ENCODE measurements at places on chromosomes 1 and 21.

DNA sequence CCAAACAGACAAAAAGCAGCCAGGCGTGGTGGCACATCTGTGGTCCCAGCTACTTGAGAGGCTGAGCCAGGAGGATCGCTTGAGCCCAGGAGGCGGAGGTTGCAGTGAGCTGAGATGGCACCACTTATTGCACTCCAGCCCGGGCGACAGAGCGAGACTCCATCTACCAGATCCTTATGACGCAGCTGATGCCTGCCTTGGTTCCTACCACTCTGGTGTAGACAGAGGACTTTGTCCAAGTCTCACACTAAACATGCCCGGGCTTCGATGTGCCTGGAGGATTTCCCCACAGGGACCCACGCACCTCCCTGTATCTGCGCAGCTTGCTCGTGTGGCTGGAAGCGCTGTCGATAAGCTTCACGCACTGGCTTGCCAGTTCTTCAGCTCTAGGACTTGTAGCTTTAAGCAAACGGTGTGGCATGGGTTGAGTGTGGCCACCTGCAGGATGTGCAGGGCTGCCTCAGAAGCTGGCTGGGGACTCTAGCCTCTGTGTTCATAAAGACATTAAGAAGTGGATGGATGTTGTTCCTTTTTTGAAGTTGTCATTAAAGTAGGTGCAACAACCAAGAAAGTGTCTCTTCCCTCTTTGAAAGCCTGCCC, 4.8 kb downstream of the TPRG1L start:
- DNase-seq: no peak

DNA sequence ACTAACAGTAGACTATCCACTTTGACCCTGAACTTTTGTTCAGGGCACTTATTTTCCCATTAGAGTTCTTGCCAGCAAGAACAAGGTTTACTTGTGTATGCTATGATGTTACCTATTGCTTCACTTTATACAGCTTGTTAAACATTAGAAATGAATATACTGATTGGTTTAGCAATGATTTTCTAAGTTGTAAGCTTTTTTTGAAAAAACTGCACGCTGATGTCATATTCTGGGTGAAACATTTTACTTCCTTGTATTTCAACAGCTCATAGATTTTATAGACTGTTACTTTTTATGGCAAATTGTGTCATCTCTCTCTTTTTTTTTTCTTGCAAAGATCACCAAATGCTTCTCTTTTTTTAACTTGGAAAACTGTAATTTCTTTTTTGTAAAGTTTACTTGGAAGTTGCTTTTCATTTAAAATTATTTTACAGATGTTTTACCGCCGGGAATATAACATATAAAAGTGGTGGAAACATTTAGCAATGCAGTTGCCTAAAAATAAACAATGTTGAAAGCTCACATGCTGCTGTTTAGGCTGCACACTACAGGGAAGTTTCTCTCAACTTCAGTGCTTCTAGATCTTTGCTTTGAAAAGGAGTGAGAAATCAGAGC, 215.3 kb upstream of the NFIA start:
- DNase-seq: no peak

GRCh38 chr1:15738416-15739113, 2.5 kb downstream of the SLC25A34 start:
- DNase-seq: no peak

DNA sequence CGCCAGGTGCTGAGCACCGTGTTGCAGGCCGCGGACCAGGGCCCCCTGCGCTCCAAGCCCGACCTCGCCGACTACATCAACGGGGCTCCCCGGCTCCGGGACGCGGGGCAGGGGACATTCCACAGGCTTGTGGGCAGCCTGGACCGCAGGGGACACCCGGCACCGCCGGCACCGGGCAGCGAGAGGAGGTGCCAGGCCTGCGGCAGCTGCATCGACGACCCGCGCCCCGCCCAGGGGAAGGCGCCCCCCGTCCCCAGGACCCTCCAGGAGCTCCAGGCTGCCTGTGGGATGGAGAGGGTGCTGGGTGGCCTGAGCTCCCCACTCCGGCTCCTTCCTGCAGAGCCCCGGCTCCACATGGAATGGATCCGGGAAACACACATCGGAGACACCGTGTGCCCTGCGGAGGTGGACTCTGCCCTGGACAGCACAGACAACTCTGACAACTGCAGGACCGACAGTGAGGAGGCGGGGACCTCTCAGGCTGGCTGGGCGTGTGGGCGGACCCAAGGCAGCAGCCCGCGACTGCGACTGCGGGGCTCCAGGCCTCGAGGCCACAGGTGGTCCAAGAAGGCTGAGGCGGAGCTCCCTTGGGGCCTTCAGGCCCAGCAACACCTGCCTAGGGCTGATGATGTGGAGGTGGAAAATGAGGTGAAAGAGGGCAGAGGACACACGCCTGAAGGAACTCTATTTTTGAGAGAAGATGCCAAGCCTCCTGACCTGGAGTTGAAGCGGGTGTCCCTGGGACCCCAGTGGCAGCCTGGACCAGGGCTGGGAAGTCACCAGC, 22.8 kb downstream of the KIAA1614 start:
- no peak for DNase-seq

DNA sequence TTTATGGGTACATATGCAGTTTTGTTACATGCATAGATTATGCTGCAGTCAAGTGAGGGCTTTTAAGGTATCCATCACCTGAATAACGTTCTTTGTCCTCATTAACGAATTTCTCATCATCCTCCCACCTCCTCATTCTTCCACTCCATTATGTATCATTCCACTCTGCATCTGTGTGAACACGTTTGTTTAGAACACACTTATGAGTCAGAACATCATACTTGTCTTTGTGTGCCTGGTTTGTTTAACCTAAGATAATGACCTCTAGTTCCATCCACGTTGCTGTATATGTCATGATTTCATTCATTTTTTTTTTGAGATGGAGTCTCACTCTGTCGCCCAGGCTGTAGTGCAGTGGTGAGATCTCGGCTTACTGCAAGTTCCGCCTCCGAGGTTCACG, 6.7 kb upstream of the MPC2 start:
- no peak for DNase-seq

DNA sequence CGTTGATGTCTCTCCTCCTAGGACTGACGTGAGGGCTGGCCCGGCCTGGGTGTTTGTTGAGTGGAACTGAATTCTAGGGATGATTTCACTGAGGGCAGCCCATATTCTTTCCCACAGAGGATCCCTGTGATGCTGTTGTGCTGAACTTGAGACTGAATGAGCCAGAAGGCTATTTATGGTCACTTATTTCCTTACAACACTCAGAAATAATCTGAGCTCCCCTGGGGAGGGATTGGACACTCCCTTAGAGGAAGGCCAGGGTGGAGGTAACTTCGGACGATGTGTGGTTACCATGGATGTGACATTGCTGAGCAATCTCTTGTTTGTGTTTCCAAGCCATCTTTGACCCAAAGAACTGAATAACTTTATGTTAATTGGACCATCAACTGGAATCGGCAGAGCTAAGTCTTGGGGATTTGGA, 5.1 kb upstream of the TMCO4 start:
- DNase-seq: no peak

DNA sequence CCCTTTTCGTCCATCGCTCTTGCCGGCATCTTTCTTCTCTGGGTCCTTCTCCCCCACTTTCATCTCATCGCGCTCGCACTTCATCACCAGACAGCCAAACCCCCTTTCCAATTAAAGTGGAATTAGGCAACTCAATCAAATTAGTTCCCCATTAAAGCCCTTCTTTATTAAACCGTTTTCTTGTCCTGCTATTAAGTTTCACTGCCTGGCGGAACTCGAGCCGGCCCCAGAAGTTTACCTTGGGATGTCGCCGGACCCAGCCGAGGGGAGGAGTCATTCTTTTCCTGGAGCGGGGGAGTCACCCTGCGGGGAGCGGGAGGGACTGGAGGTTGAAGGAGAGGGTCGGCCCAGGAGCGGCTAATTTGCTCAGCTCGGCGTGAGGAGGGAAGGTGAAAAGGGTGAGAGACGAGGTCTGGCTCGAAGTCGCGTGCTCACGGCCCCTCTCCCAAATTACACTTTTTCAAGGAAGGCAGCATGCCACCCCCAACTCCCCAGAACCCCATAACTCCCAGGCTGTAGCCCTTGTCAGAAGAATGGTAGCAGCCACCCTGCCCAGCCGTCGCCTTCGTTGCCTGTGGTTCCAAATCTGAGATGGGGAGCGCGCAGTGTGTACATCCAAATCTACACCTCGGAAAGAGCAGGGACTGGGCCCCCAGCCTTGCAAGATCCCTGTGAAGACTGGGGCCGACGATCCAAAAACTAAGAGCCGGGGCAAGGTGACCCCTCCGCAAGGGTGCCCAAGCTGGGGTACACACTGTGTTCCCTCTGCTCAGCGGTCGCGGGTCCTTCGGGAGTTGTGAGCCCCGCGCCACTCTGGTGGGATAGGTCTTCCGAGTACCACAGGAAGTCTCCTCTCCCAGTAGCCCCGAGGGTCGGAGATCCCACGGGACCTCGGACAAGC, 6.4 kb downstream of the DMRTA2 start:
- no peak for DNase-seq

GRCh38 chr1:12480748-12481362, 137.2 kb downstream of the DHRS3 start:
- DNase-seq: no peak

DNA sequence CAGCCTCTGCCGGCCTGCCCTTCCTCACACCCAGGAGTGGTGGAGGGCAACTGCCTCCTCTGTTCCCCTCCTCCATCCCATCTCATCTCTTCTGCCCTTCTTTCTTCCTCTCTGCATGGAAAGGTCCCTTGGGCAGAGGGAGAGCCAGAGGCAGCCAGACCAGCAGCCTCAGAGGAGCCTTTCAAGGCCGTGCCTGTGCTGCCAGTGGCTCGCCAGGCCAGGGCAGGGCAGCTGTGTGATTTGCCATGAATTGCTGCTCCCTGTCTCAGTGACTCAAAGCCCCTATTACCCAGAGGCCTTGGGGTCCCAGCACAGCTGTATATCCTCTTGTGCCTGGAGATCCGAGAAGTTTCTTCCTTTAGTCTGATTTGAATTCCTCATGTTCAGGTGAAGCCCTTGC, 21.9 kb downstream of the TMCC2 start:
- DNase-seq: no peak

GRCh38 chr1:20723537-20724363, 5.9 kb upstream of the KIF17 start:
- DNase-seq: no peak

GRCh38 chr1:116006486-116006964, 30.2 kb downstream of the SLC22A15 start:
- no peak for DNase-seq

GRCh38 chr1:21320410-21321108, 30.3 kb upstream of the ECE1 start:
- DNase-seq: no peak

- no peak for DNase-seq
These were observed 2.3 kb downstream of the CRP start for GRCh38 chr1:159712080-159712479.

GRCh38 chr1:110951161-110951560, 12.6 kb downstream of the LRIF1 start:
- no peak for DNase-seq

DNA sequence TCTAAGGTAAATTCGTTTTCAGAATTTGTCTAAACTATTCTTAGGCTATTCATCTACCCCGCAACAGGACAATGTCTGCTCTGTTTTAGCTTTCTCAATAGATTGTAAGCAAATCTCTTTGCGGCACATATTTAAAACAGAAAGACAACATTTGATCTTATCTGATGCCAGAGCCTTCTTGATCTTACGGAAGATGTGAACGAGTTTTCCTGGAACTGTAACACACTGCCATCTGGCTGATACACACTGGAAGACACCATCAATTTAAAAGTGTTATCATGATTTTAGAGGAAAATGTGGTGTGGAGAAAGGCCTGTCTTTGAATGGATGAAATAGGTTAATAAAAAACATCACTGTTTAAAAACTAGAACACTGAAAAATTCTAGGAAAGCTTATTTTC, 36.1 kb downstream of the COA6 start:
- no peak for DNase-seq

- no peak for DNase-seq
These were observed 101.7 kb downstream of the ADAMTS1 start for GRCh38 chr21:26743524-26743923.

GRCh38 chr1:76607717-76608116, 259.6 kb upstream of the ST6GALNAC5 start:
- DNase-seq: no peak

- DNase-seq: peak; percentile 26
These were observed 4.0 kb downstream of the GLMP start for GRCh38 chr1:156291226-156292061.

DNA sequence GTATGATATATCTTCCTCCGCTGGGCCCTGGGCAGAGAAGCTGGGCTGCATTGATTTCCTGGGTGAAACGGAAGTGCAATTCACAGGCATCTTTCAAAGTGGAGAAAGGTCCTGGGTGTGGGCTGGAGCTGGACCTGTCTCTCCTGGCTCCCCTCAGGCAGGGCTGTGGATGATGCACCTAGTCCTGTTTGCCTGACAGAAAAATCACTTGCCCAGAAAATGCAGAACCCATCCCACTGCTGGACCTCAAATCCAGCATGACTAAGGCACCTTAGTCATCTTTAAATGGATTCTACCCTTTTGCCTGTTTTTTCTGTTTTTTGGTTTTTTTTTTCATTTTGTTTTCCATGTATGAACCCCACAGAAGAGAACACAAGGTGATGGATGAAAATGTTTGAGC, 49.7 kb downstream of the MYSM1 start:
- DNase-seq: no peak

DNA sequence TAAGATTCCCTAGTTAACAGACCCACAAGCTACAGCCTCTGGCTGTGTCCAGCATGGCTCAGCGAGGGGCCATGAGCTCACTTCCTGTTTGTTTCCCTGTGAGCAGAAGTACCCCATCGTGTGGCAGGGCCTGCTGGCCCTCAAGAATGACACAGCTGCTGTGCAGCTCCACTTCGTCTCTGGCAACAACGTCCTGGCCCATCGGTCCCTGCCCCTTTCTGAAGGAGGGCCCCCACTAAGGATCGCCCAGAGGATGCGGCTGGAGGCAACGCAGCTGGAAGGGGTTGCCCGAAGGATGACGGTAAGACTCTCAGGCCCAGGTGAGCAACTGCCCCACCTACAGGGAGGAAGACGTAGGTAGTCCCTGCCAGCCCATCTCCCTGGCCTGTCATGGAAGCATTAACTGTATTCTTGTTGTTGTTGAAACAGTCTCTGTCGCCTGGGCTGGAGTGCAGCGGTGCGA, 38.2 kb downstream of the ZBTB17 start:
- DNase-seq: no peak

Measured in stimulated activated CD4-positive, alpha-beta T cell treated with anti-CD3 and anti-CD28 coated beads, Interleukin-1b, Interleukin-23, amount 100 ng/mL, for 48 hours (primary cell).